Kidney glomerular epithelial cell (primary cell): ENCODE measurements at places on chromosomes 16 and 17.

DNA sequence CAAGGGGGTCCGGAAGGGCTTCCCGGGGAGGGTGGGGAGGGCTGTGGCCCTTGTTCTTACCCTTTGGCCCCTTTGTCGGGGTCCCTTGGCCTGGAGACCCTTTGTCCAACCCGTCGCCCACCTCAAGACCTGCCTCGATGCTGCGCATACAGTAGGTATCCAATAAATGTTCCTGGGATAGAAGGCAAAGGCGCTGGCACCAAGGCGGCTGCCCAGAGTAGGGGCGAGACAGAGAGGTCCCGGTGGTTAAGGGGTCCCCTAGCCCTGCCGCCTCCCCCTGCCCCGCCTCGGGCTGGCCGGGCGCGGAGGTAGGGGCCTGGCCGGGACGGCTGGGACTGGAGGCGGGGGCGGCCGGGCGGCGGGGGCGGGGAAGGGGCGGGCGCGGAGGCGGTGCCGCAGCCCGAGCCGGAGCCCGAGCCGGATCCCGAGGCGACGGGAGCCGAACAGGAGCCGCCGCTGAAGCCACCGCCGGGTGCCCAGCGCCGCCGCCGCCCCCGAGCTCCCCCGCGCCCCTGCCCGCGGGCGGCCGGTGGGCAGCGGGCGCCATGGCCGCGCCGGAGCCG, at the start of gene NHERF2:
TSS of gene NHERF2 (plus strand) at position 442 of the 563 bp plus-strand sequence. CDS start at position 546, 104 bp downstream.
- DNase-seq: no peak

- DNase-seq: no peak
Observed at GRCh38 chr17:39927929-39928857, 661 bp downstream of the LRRC3C start.

GRCh38 chr17:73718912-73719311, 74.7 kb upstream of the SDK2 start:
- no peak for DNase-seq

- DNase-seq: no peak
Observed at GRCh38 chr16:78768718-78769117, 669.3 kb downstream of the WWOX start.

- DNase-seq: no peak
Observed at GRCh38 chr16:88977018-88977811, at the start of gene CBFA2T3. TSS of gene CBFA2T3 (minus strand) at chr16:88977207. CDS start at chr16:88976807, 400 bp downstream.

- DNase-seq: no peak
Observed at GRCh38 chr17:76353004-76353598, 615 bp downstream of the PRPSAP1 start.

DNA sequence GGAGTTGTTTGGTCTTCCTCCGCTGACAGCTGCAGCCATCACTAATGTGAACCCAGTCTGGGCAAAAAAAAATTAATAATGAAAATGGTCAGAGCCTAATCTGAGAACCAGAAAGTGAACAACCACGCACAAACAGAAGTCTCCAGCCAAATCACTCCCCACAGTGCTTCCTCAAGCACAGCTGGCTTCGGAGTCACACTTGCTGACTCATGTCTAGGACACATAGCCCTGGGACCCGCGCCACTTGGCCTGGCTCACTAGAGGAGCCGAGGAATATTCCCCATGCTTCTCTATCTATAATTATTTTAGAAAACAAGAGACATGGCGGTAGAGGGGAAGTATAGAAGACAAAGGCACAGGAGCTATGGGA, 109.1 kb downstream of the ZFHX3 start:
- DNase-seq: no peak

- no peak for DNase-seq
Observed at GRCh38 chr17:27349540-27350021, 55.7 kb downstream of the WSB1 start.

- peak; percentile 80 for DNase-seq
Observed at GRCh38 chr17:36918211-36918691, 19.0 kb upstream of the LHX1 start.

DNA sequence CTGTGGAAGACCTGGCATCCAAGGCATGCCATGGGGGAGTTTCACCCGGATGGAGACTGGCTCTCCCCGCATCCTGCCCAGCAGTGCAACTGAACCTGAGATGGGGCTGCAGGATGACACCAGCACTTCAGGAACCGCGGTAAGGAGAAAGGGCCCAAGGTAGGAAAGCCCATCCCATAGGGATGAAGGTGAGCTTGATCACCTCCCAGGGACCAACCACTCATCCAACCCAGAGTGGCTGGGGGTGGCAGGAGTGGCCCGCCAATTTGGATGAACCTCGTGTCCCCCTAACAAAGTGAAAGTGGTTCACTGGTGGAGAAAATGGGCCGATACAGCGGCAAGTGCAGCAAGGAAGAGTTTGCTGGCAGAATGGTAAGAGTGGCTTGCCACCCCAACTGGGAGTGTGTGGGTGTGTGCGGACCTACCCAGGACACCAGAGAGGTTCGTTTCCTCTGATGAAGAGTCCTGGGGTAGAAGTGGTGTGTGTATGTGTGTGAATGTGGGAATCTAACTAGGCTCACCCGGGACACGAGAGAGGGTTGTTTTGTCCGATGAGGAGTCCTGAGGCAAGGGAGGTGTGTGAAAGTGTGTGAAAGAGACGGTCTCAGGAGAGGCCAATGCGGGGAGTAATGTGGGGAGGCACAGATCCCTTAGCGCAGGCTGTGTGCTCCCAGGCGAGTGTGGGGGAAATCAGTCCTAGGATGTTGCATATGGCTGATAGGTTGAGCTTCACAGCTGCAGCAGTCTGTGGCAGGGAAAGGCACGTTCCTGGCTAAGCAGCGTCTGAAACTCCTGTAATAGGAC, 22.6 kb downstream of the ACSM1 start:
- DNase-seq: no peak

GRCh38 chr17:21214777-21215541, 998 bp upstream of the TMEM11 start:
- DNase-seq: peak; percentile 26

DNA sequence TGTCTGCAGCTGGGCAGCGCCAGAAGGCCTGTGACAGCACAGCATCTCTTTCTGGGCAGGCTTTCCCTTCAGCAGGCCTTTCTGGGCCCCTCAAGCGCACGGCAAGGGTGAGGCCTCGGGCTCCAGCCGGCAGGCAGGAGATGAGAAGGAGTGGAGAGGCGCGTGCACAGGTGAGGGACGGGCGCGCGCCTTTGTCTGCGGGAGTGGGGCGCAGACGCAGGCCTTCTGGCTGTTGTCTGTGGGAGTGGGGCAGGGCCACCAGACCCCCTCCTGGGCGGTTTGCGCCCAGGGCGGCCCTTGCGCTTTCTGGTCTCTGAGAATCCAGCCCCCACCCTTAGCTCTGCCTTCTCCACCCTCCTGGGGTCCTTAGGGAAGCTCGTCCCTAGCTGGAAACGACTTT, 6.5 kb downstream of the ZNF205 start:
- no peak for DNase-seq

DNA sequence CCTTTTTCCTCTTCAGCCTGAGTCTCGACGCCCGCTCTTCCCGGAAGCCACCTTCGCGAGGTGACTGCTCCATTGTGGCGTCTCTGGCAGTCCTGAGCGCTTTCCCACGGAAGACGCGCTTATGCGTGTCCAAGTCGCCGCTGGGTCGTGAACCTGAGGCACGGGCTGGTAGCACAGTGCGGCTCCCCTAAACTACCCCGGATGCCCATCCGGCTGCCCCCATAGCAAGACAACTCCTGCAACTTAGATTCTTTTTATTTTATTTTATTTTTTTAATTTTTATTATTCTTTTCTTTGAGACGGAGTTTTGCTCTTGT, 2.1 kb upstream of the ESRP2 start:
- DNase-seq: no peak
